ENCODE measurements at places on chromosomes 2 and 18.

- no peak for DNase-seq
Observed at GRCh38 chr18:79102886-79103285, 33.7 kb downstream of the ATP9B start.

DNA sequence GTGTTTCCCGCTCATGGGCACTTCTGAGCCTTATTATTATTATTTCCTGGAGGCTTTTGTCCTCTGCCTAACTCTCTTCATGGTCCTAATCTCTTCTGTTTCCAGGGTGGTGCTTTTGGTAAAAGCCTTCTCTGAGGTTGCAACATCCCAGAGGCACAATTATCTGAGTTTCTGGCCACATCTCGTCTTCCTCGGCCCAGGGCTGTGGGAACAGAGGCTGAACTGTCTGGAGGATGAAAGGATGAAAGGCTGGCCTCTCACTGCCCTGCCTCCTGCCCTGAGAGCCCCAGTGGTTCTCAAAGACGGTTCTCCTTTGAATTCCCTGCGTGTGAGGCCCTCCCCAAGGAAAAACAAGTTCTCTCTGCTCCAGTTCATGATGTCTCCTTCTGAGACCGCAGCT lies 13.8 kb downstream of the GYPC start:
- DNase-seq = no peak

DNA sequence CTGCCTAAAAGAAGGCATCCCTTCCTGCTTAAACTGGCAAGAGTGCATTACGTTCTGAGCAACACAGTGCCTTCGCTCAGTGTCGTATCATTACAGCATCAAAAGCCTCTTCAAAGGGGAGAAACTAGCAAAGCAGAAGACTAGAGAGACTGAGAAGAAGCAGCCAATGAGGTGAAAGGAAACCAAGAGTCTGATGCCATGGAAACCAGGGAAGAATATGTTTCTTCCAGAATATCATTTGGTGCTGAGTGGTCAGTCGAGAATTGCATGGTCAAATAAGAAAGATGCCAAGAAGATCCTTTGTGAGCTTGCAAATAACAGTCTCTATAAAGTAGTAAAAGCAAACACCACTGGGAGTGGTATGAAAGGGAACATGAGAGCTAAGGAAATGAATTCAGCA lies 312.1 kb upstream of the CHST9 start:
- DNase-seq = no peak

DNA sequence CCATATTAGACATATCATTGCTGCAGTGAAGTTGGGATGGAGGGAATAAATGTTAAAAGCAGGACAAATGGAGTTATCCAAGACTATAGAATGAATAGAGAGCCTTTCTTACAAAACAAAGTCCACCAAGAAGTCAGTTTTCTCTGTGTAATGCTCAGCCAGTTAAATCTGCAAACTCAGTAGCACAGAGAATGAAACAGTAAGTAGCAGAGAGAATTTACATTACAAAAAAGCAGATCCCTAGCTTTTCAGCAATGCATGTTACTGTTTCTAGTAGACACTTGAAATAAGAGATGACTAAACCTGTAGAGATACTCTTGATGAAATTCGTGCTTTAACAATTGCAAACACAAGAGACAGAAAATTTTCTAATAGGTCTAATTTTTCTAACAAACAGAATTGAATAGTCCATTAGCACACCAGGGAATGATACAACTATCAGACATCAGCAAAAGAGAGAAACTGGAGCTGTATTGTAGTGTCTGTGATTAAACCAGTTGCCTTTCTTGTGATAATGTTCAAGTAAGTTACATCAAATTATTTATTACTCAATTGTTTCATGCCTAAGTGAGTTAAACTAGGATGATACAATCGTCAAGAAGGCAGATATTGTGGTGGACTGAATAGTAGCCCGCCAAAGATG lies 322.2 kb upstream of the DDX18 start:
- no peak for DNase-seq

DNA sequence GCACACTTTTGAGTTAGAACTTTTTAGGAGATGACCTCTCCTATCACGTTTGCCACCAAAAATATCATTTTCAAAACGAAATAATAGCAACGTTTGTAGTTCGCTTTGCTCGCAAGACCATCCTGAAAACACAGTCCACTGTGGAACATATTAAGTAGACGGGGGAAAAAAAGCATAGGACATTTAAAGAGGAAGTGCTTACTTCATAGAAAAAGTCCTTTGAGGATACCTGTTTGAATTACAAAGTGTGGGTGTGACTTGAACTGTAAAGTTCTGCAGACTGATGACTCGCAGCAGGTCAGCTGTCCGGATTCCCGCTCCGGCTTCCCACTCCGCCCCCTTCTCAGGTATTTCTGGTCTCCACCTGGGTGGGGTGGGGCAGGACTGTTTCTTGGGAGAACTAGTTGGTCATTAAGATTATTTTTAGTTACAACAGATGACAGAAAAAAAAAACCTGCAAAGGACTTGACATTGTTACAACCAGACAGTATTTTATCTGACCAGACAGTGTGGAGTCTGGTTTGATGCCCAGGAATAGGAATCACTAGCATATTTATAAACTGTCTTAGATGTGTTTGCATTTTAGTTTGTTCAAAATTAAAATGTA lies 13.3 kb downstream of the CNOT11 start:
- no peak for DNase-seq

GRCh38 chr2:37893327-37893726 lies 31.8 kb upstream of the RMDN2 start:
- DNase-seq = no peak

- DNase-seq = no peak
Observed at GRCh38 chr2:85712849-85713612, 18.9 kb downstream of the GNLY start.

GRCh38 chr2:193690572-193690971 lies 1495.8 kb upstream of the TMEFF2 start:
- DNase-seq = no peak

DNA sequence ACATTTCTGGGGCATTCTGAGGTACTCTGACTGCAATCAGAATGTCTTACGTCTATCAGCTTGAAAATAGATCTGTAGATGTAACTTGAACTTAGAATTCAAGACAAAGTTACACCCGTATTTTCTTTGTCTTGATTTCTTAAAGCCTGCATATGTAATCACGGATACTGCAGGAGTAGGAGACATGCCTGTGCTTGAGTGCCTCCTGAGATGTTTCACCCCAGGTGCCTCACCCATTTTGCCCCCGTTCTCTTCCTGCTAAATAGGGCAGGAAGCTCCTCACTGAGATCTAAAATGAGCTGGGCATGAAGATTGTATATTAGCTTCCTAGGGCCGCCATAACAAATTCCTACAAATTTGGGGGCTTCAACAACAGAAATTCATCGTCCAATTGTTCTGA lies 131.9 kb downstream of the RDH14 start:
- DNase-seq = no peak

DNA sequence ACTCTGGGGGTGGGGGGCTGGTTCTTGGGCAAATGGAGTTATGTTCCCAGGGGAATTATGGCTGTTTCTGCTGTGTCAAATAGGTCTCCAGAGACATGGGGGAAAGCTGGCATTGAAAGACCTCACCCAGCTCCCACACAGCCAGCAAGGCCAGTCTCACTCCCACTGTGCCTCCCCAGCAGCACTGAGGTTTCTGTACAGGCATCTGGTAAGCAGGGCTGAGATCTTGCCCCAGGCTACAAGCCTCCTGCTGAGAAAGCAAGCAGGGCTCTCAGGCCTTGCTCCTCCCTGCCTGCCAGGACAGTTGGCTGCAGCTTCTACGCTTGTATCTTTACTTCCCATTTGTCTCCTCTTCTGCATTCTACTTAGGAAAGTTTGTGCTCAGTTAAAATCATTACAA lies 50.5 kb upstream of the FHOD3 start:
- no peak for DNase-seq

GRCh38 chr2:238915596-238915995 lies 67.7 kb downstream of the TWIST2 start:
- DNase-seq = no peak

- no peak for DNase-seq
Observed at GRCh38 chr2:4139731-4140130, 436.4 kb downstream of the DCDC2C start.

- DNase-seq = no peak
Observed at GRCh38 chr2:176960061-176960460, 252.5 kb upstream of the HNRNPA3 start.

DNA sequence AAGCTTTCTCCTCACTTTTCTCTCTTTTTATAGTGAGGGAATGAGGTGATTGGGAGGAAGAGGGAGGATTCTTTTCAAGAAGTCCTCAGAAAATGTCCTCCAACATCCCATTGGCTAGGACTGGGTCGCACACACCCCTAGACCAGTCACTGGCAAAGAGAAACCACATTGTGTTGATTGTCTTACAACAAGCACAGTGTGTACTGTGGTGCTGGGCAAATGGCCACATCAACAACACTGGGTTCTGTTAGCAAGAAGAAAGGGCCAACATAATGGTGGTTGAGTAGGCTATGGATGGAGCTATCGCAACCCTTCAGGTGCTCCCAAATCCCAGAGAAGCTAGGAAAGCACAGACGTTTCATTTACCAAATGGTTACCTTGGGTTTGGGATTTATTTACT lies 18.7 kb upstream of the PTPN4 start:
- no peak for DNase-seq

DNA sequence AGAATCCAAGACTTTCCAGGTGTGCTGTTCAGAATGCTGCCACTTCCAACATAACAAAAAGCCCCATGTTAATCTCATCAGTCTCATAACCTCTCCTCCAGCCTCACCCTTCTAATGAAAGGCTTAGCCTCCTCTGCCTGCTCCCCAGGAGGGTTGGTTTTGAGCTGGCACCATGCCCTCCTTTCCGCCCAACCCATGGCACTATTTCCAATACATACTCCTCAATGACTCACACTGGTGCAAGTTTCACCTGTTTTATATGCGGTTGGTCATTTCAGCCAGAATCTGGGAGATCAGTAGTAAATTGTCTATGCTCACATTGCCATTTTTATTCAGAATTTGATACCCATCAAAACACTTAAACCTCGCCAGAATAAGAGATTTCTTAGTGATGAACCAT lies 157.6 kb upstream of the NRP2 start:
- no peak for DNase-seq
